Muscle of arm (tissue), 14 donors: ENCODE measurements at places on chromosomes 11 and 22. TPM values are rescaled to one million over a fixed set of nuclear protein-coding genes. Genes with fewer than 3 reads are reported as not detected.

The C11orf87 gene
- 1.6 TPM for polyA plus RNA-seq

The PGR gene
- 0.11 TPM for polyA plus RNA-seq

DNA sequence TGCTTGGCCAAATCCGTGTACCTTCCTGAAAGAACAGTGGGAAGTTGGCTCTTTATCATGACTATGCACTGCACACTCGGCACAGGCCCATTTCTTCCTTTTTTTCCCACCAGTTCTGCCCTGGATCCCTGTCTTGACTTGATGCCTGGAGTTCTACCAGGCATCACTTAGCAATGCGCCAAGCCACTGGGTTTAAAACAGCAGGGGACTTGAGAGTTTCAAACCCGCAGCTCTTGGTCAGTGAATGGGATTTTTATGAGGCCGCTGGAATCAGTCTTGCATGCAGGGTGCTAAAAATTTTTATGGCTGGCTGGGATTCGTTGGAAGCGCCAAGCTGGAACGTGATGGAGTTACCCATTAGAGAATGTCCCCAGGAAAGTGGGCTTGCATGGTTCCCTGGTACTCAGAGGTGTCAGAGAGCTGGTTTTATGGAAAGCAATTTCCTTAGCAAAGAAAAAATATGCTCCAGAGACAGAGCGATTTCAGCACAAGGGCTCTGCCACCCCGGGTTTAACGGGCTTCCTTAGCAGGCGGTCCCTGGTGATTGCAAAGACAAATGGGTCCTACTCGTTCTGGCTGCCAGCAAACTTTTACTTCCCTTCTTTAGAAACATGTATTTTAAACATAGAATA, 432.9 kb downstream of the TENM4 start:
- no peak for DNase-seq

DNA sequence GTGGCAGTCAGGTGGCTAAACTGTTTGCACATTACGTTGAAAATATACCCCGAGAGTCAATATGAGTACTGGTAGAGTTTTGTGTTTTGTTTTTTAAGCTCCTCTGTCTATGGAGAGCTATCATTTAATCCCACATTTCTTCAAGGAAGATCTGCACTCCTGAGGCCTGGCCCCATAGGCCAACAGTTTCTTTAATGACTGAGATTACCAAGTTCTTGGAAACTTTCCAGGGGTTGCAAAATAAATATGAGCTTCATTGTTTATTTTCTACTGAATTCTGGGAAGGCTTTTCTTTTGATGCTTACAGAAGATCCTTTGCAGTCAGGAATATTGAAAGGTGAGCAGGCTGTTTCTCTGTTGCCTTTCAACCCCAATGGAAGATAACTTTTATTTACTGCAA, 452.0 kb downstream of the JRKL start:
- DNase-seq: no peak

GRCh38 chr22:17924735-17925364, 99.5 kb downstream of the MICAL3 start:
- no peak for DNase-seq

DNA sequence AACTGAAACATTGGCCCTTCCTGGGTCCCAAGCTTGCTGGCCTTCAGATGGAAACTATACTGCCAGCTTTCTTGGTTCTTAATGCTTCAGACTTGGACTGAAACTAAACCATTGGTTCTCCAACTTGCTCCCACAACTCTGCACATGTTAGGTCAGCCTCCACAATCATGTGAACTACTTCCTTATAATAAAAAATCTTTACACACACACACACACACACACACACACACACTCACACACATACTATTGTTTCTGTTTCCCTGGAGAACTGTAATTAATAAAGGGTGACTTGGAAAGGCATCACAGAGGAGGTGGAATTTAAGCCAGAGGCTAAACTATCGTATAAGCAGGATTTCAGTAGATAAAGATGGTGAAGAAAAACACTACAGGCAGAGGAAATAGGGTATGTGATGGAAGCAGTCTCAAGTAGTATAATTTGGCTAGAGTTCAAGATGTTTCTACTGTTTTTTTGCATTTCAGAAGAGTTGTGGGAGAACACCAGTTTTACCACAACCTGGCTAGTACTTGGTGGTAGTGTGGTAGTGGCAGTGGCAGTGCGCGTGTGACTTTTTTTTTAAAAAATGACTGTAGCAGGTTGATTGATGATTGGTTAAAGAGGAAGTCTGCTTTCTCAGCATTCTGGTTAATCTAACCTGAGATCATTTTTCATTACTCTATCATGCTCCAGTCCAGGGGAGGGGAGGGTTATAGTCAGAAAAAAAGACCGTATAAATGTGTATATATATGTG, 70.1 kb downstream of the PDE3B start:
- DNase-seq: no peak

DNA sequence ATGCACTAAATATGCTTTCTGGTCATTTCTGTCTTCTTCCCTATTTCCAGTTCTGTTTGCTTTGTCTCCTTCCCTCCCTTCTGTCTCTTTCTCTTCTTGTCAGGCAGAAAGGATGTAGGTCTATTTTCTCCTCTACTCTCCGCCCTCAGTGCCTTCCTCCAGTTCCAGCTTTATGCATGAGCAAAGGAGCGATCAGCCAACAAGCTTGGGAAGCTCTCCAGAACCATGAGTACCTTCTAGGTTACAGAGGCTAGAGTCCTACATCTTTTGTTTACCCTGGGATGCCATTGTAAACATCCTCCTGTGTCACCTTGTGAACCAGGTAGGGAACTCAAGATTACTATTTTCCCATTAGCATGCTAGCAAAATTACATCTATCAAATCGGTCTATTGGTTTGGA, 7.9 kb upstream of the SPON1 start:
- DNase-seq: no peak
